Thymus (tissue), 14 donors: ENCODE measurements at places on chromosomes 3 and 15.
A peak's percentile ranks its signal among the peaks of the same experiment; 100 is the strongest.

DNA sequence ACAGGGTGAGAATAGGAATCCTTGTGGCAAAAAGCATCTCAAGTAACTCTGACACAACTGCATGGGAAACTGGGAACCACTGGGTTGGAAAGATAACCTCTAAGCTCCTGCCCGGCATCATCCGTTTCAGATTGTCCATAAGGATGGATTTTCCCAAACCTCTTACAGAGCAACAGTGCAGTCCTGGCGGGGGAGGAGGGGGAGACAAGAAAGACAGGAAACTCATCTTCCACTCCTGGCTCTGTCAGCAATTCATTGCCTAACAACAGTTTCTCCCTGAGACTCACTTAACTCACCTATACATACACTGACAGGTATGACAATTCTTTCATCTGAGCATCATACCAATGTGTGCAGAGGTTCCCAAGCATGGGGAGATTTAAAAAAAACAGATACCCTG is 279.0 kb downstream of the RPLP1 start:
- DNase-seq: no peak
- H3K27ac ChIP-seq: no peak overlapping the region
- H3K4me3 ChIP-seq: no peak overlapping the region
- H3K36me3 ChIP-seq: no peaks in the 10 kb centered on the region

- no peak overlapping the region for H3K4me3 ChIP-seq
- H3K36me3 ChIP-seq: no peaks in the 10 kb centered on the region
- no peaks in the 10 kb centered on the region for H3K27me3 ChIP-seq
- no peak for DNase-seq
These were observed 7.5 kb upstream of the TMEM40 start for GRCh38 chr3:12766541-12766940.

GRCh38 chr3:13141991-13142412 is 68.8 kb upstream of the IQSEC1 start:
- no peak overlapping the region for H3K27ac ChIP-seq
- no peaks in the 10 kb centered on the region for H3K36me3 ChIP-seq
- peak; percentile 62 for DNase-seq
- no peaks in the 10 kb centered on the region for H3K4me1 ChIP-seq
- H3K27me3 ChIP-seq: no peaks in the 10 kb centered on the region

GRCh38 chr15:51390966-51391422 is 49.5 kb downstream of the GLDN start:
- no peak for DNase-seq
- H3K36me3 ChIP-seq: no peaks in the 10 kb centered on the region
- H3K4me1 ChIP-seq: no peaks in the 10 kb centered on the region
- H3K27ac ChIP-seq: no peak overlapping the region
- H3K4me3 ChIP-seq: no peak overlapping the region
